ENCODE measurements at places on chromosomes 6 and 20.

DNA sequence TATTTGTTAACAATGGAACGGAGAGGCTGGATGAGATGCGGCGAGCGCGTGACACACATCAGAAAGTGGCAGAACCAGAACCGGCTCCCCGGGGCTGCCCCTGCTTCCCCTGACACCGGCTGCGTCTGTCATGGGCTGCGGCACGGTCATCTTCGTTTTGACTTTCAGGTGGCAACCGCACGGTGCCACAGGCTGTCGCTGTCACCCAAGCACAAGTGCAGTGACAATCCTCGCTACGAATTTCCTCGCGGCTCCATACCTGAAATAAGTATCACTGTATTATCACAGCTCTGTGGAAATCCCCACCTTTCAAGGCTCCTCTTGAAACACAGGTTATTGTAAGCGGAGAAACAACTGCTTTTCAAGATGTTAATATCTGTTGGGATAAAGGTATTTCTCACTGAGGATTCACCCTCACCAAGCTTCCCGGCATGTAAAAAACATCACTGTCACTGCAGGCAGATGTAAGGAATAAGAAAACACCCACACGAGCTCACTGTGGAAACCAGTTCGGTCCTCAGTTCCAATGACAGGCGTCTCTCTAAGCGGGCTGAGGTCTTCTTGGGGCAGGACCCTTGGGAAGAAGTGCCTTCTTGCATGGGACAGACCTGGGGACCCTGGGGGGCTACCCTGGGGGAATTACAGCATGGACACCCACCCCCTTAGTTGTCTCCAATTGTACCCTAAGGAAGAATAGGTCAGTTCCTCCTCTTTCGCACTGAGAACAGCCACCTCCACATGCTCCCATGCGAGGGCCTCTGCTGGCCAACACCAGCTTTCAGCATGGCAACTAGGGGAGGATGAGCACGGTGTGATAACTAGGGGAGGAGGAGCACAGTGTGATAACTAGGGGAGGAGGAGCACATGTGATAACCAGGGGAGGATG lies 86.3 kb downstream of the DACT2 start:
- no peak for DNase-seq

GRCh38 chr6:170590725-170591124 lies 6.3 kb upstream of the PDCD2 start:
- DNase-seq = no peak

- DNase-seq = no peak
Measured at GRCh38 chr6:127897484-127897883, 3.4 kb downstream of the THEMIS start.

GRCh38 chr6:5674721-5675120 lies 332.0 kb downstream of the NRN1 start:
- DNase-seq = no peak

- no peak for DNase-seq
Measured at GRCh38 chr20:58344741-58345140, 35.2 kb downstream of the RAB22A start.

DNA sequence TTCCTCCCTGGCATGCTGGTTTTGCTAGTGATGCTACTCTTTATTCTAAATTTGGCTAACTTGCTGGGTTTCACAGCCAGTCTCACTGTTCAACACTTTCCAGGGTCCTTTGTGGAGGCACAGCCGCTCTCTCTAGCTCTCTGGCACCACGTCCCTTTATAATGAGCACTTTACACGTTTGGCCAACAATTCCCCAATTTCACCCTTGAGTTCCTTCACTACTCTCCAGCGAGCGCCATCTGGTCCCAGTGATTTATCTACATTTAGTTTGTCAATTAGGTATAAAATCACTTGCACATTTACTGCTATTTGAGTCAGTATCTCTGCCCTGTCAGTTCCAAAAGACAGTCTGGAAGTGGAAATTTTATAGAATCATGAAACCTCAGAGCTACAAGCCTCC lies 241.9 kb upstream of the MOCS1 start:
- DNase-seq = no peak

Data from activated CD8-positive, alpha-beta memory T cell treated with anti-CD3 and anti-CD28 coated beads, Interleukin-2, amount 50 U/mL, for 48 hours (primary cell).